ENCODE measurements at places on chromosomes 12 and 14.
A peak's percentile ranks its signal among the peaks of the same experiment; 100 is the strongest.

DNA sequence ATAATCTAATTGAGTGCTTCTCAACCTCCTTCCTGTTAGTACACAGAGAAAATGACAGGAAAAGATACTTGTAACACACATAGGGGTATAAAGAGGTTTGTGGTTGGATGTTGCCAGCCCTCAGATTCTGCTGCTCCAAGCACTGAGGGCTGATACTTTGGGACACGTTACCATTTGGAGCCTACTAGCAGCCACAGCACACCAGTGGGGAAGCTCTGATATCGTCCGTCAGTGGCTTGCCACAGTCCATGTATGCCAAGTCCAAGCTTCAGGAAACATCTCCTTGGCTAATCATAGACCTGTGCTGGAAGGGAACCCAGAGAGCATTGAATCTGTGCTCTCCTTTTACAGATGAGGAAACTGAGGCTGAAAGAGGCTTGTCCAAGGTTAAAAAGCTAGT lies 22.3 kb downstream of the B4GALNT3 start:
- no peak for DNase-seq

GRCh38 chr12:20950248-20950647 lies 139.7 kb downstream of the SLCO1B3 start:
- DNase-seq: no peak

- DNase-seq: no peak
Observed at GRCh38 chr14:32427726-32428528, 98.8 kb downstream of the AKAP6 start.

GRCh38 chr12:118357257-118358007 lies 15.3 kb downstream of the TAOK3 start:
- peak; percentile 18 for DNase-seq

DNA sequence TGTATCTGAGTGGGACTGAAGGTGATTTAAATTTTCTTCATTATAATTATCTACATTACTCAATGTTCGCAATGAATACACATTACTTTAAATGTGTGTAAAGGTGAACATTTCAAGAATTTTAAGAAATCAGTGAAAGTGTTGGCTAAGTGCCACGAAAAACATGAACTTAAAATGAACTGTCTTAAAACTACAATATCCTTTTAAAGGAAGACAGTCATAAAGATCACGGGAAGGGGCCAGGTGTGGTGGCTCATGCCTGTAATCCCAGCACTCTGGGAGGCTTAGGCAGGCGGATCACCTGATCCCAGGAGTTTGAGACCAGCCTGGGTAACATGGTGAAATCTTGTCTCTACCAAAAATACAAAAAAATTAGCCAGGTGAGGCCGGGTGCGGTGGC lies 11.2 kb downstream of the MOK start:
- no peak for DNase-seq

GRCh38 chr12:27474344-27474743 lies 27.8 kb downstream of the SMCO2 start:
- DNase-seq: no peak

DNA sequence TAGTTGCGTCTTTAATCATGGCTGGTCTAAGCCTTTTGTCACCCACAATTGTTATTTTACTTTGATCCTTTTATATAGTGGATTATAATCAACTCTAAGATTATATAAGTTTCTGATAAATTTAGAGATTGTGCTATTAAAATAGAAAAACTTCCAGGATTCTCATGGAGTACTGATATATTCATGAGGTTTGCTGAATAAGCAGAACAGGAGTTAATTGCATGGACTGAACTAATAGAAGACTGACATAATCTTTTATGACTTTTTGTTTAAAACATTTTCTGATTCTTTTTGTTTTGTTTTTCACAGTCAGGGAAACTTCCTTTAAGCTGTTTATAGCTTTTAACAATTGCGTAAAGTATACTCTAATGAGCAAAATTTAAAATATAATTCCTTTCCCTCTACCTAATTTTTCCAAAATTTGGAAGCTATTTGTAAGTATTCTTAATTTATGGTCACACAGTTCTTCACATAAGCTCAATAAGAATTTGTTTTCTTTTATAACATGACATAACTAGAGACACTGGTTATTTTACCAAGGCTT lies 129.9 kb upstream of the TMEM260 start:
- no peak for DNase-seq

Data from T-helper 9 cell (primary cell).